ENCODE measurements at places on chromosomes 2 and 18.

- no peak for DNase-seq
Measured at GRCh38 chr18:23188068-23188760, 52.9 kb downstream of the CABLES1 start.

- no peak for DNase-seq
Measured at GRCh38 chr18:31610286-31611205, 18.9 kb downstream of the TTR start.

GRCh38 chr2:168230389-168230788 is 17.0 kb downstream of the STK39 start:
- no peak for DNase-seq

DNA sequence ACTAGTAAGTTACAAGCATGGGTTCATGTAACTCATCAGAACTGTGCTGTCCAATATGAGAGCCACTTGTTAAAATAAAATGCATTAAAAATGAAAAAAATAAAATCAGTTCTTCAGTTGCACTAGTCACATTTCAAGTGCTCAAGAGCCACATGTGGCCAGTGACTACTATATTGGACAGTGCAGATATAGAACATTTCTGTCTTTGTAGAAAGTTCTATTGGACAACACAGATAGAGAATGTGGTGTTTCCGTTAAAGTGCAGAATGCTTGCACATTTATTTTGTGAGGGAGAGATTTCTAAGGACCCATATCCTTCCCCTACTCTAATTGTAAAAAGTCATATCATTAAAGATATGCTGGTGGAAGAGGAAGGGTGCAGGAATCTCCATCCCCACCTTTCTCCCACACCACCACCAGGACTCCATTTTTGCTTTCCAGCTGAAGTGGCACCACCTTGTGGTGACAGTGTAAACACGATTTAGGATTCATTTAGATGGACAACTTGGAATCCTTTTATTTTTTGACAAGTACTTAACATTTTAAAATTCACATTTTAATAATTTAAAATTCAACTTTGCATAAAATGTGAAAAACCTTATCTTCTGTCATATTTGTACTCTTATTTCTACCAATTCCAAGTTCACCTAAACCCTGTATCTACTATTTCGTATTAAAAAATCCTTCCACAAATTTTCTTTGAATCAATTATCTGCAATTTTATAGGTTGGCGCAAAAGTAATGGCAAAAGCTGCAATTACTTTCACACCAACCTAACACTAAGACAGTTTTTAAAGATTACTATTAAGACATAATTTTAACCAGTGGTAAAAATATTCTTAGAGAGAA is 9.4 kb upstream of the CD302 start:
- no peak for DNase-seq

DNA sequence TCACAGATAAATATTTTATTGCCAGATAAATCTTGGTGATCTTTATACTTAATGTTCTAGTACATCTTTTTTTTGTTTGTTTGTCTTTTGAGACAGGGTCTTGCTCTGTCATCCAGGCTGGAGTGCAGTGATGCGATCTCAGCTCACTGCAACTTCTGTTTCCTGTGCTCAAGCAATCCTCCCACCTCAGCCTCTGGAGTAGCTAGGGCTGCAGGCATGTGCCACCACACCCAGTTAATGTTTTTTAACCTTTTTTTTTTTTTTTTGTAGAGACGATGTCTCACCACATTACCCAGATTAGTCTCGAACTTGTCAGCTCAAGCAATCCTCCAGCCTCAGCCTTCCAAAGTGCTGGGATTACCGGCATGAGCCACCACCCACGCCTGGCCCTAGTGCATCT is 9.1 kb upstream of the C1GALT1C1L start:
- DNase-seq: no peak

DNA sequence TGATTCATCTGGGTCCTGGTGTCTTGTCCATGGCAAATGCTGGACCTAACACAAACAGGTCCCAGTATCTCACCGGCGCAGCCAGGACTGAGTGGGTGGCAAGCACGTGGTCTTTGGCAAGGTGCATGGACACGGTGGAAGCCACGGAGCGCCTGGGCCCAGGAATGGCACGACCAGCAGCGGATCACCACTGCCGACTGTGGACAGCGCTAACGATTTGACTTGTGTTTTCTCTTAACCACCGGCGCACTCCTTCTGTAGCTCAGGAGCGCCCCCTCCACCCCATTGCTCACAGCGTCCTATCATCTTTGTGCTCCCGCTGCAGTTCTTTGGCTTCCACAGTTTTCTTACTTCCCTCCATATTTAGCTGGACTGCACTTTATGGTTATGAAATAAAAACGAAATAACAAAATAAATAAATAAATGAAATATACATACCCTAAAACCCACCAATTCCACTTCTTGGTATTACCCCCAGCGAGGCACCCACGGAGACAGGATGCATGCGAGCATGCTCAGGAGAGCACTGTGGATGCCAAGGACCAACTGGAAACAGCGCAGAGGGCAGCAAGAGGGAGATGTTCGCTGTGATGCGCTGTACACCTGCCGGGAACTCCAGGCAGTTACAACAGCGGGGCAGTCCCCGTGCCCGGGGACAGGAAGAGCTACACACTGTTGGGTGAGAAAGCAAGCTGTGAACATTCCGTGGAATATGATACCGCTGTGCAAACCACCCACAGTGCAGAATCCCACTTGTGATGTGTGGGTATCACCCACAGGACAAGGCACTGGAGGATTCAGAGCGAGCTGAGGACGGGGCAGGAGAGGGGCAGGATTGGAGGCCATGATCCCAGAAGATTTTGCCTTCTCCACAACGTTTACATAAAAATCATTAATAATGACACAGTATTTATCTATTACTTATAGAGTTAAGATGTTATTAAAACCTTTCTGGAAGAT is 7.0 kb upstream of the CIDEA start:
- DNase-seq: no peak

DNA sequence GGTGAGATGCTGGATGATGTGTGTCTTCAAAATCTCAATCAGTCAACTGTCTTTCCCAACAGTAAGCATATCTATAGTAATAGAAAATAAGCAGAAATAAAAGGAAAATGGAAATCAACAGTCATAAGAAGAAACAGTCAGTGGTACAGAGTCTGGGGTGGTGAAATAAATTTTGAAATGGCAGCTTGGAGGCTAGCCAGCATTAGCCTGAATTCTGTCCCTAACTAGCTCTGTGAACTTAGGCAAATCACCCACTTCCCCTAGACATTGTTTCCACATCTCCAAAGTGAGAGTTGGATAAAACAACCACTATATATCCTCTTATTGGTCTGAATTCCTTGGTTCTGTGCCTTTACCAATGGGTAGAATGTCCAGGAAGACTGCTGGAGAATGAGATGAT is 189.7 kb upstream of the REV1 start:
- no peak for DNase-seq

GRCh38 chr2:66982766-66983165 is 414.4 kb upstream of the ETAA1 start:
- no peak for DNase-seq

GRCh38 chr2:156909983-156910382 is 347.5 kb upstream of the GALNT5 start:
- DNase-seq: no peak

GRCh38 chr2:207265332-207265731 is 99.6 kb upstream of the KLF7 start:
- no peak for DNase-seq

DNA sequence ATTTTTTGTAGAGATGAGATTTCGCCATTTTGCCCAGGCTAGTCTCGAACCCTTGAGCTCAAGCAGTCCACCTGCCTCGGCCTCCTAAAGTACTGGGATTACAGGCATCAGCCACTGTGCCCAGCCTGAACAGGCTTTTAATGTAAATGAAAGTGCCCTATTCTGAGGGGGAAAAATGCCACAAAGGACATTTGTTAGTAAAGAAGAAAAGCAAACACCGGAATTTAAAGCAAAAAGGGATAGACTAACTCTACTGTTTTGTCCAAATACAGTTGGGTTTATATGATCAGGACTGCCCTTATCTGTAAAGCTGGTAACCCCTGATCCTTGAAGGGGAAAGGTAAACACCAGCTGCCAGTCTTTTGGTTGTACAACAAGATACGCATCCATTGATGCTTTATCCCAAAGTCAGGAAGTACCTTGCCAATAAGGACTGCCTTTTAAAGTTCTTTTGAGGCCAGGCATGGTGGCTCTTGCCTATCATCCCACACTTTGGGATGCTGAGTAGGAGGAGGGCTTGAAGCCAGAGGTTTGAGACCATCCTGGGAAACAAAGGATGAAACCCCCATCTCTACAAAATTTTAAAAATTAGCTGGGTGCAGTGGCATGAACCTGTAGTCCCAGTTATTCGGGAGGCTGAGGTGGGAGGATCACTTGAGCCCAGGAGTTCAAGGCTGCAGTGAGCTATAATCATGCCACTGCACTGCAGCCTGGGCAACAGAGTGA is 13.1 kb downstream of the CLEC4F start:
- no peak for DNase-seq

GRCh38 chr2:142954493-142954892 is 77.0 kb downstream of the KYNU start:
- no peak for DNase-seq

- DNase-seq: no peak
Measured at GRCh38 chr2:72961036-72961720, 43.9 kb downstream of the EMX1 start.

DNA sequence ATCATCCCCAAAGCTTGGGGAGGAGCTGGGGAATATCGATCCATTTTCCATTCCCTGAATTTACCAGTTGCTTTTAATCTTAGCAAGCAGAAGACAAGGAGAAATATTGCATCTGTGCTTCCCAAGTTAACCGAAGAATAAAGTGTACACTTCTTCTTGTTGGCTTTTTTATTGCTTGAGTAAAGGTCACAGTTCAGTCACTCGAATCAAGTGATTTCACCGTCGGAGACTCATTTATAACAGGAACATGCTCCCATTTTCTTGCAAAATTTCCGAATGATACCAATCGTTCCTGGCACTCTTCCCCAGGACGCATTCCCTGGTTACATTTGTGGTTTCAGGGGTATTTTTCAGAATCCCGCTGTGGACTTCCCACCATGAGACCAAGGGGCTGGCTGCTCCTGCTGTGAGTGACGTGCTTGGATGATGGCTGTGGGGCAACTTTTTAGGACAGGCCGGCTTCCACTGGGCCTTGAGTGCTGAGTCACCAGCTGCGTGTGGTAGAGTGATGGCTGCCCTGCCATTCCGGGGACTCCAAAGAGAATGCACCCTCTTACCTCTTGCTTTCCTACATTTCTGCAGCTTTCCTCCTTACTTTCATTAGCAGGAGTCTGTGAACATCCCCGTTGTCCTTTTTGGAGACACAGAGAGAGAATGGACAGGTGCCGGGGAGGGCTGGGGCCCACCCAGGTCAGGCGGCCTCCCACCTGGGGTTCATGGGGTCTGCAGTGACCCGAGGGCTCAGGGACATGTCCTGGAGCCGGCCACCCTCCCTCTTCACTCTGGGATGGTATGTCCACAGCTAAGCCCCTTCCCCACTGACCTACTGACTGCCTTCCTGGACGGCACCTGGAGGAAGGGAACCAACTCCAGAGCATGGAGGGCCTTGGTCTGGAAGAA is 60.7 kb upstream of the HDAC4 start:
- no peak for DNase-seq

GRCh38 chr2:74921236-74921736 is 37.2 kb upstream of the POLE4 start:
- no peak for DNase-seq

GRCh38 chr2:216012133-216012829 is 1.1 kb downstream of the MREG start:
- DNase-seq: peak; percentile 48

- no peak for DNase-seq
Measured at GRCh38 chr2:128384446-128384845, 65.8 kb upstream of the HS6ST1 start.

- DNase-seq: no peak
Measured at GRCh38 chr18:4639628-4640310, 184.7 kb upstream of the DLGAP1 start.

GRCh38 chr2:217273162-217273561 is 413.3 kb upstream of the TNP1 start:
- no peak for DNase-seq

DNA sequence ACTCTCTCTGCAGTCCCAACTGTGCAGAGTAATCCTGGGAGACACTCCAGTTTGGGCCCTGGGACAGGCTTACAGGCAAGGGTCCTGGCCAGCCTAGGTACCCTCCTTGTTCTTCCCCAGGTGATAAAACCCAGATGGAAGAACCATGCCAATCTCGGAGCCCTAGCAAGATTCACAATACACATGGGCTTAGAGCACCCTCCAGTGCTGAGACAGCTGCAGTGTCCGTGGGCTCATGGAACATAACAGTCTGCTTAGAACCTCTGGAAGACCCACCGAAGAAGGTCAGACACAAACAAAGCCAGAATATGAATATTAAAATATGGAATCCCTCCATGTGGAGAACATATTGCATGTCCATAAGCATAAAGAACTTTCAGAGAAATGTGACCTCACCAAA is 568.1 kb downstream of the KCNJ3 start:
- no peak for DNase-seq

DNA sequence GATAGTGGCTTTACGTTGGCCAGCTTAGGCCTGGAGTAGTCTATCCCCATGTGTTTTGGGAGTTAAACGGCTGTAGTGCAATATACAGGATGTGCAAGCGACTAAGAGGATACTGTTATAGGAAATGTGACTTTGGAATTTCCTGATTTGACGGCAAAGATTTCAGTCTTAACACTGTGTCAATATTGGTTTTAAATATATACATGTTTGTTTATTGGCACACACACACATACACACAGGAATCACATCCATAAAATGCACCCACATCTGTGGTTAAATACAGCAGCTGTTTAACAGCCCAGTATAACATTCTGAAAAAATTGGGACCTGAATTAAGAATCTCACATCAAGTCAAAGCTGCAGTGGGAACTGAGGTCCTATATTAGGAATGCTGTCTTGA is 347.1 kb downstream of the TXNL1 start:
- DNase-seq: no peak

- no peak for DNase-seq
Measured at GRCh38 chr2:84458551-84459017, 496 bp downstream of the SUCLG1 start.

DNA sequence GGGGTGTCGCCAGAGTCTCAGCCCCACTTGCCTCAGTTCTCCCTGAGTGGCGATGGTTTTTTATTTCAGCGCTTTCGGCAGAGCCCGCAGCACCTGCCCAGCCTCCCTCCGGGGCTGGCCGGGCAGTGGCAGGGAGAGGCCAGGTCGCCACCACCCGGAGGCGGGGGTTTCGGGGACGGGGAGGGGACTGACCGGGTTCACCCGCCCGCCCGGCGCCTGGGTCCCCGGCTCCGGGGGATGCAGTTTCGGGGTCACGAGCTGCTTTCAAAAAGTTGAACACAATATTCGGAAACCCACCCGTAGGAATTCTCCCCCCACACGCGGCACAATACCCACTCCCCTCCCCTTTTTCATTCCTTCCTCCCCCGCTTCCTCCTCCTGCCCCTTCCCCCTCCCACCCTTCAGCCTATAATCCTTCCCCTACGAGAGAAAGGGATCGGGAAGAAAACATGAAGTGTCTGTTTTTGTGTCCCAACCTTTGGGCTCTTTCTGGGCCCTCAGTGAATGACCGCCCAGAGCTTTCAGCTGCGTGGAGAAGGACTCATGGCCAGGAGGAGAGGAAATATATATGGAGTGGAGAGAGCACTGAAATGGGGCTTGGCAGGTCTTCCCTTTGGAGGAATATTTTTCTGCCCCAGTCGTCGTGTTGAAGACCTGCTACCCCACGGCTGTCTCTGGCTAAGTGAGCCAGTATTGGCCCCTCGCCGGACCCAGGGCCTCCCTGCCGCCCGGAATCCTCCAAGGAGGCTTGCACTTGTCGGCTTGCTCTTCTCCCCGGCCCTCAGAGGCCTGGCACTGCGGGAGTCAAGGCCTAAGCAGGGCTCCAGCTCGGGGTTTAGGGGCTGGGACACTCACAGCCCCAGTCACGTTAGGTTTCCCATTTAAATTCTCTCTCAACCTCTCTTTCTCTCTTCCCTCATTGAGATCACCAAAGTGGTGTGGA is 2.1 kb upstream of the SIX3 start:
- no peak for DNase-seq

Measured in HS-5 (cell line).